Omental fat pad (tissue), 4 donors: ENCODE measurements at places on chromosomes 3 and 15.

GRCh38 chr15:53036641-53037040, 246.5 kb upstream of the ONECUT1 start:
- DNase-seq = no peak

DNA sequence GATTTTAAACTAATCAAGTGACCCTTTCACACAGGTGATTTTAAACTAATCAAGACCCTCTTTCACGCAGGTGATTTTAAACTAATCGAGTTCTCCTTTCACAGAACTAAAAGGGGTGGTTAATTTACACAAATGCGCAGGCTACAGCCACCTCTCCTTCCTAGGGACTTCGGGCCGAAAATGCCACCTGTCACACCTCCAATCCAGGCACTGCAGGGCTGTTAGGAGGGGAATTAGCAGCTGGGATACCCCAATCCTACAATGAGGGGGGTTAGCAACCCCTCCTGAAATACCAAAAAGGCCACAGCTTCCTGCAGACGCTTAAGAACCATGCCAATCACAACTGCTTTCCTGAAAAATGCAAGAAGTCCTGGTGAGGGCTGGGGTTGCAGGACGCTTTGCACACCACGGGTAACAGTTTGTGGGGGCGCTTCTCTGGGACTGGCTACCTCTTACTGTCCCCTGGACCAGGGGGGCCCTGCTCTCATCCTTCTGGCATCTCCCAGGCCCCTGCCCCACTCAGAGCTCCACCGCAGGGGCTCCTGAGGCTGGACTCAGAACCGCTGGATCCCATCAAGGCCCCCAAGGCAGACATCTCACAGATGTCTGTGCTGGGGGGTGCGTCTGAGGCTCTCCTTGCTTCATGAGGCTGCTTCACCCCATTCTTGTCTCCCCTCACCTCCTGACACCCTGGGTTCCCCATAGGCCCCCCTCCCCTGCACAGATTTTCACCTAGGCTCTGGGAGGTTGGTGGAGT, 145.9 kb downstream of the OR4M2 start:
- DNase-seq = peak; percentile 19

- DNase-seq = no peak
Observed at GRCh38 chr3:17894434-17895060, 152.1 kb upstream of the TBC1D5 start.

DNA sequence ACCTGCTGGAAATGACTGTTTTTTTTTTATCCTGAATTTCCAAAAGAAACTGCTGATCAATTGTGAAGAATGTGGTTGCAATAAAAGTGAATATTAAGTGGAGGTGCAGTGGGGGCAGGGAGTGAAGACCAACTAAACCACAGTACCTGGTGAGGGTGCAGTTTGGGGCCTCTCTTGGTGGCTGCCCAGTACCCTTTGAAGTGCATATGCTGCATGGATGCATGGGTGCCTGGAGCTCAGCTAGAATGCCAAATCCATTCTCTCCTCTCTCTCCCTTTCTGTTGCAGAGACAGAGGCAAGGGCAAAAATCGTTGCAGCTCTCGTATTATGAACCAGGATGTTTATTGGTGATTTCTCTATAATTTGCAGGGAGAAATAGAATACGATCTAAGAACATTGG, 420.5 kb upstream of the ONECUT1 start:
- DNase-seq = no peak
